ENCODE measurements at places on chromosomes 1 and 21. TPM values are rescaled to one million over a fixed set of nuclear protein-coding genes. Genes with fewer than 3 reads are reported as not detected.

Gene CD53
- total RNA-seq = 41.5 TPM

DNA sequence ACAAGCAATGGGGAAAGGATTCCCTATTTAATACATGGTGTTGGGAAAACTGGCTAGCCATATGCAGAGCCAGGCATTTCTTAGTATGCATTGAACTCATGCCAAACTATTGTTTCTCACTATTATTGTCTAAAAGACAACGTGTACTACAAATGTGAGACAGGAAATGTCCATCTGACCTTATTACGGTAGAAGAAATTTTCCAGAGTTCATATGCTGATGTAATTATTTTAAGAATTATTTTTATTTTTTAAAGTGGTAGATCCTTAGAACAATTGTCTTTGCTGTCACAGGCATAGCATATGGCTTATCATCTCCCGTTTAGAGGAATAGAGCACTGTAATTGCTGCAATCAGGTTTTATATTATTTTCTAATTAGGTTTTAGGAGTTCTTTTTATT is 75.2 kb upstream of the S1PR1 start:
- DNase-seq = no peak

Gene RRP1
- 18.2 TPM for total RNA-seq

Gene LYST
- 52.1 TPM for total RNA-seq

DNA sequence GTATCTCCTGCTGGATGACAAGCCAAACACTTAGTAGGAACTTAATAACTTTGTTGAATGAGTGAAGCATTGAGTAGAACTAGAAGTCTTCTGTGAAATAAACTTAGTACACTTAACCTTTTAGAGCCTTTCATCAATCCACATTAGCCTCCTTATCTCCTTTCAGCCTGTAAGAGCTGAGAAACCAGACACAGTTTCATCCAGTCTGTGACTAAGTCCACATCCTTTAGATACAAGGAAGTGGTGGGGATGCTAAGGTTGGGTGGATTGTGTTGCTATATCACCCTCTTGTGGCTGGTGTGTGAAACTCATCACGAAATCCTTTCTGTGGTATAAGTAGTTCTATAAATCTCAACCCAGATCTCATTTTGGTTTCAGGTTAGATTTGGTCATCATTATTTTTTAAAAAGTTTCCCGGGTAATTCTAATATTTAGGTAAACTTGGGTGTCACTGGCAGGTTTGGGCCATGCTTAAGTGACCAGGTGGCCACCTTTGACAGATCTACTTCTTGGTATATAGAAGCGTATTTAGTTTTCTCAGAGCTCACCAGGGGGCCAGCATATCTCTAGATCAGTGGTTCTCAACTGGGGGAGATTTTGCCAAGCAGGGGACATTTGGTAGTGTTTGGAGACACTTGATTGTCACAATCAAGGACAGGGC is 27.8 kb upstream of the CD84 start:
- no peak for DNase-seq

GRCh38 chr21:37153196-37153934 is 80.3 kb downstream of the TTC3 start:
- DNase-seq = no peak

Gene TFF1
- not detected for total RNA-seq

DNA sequence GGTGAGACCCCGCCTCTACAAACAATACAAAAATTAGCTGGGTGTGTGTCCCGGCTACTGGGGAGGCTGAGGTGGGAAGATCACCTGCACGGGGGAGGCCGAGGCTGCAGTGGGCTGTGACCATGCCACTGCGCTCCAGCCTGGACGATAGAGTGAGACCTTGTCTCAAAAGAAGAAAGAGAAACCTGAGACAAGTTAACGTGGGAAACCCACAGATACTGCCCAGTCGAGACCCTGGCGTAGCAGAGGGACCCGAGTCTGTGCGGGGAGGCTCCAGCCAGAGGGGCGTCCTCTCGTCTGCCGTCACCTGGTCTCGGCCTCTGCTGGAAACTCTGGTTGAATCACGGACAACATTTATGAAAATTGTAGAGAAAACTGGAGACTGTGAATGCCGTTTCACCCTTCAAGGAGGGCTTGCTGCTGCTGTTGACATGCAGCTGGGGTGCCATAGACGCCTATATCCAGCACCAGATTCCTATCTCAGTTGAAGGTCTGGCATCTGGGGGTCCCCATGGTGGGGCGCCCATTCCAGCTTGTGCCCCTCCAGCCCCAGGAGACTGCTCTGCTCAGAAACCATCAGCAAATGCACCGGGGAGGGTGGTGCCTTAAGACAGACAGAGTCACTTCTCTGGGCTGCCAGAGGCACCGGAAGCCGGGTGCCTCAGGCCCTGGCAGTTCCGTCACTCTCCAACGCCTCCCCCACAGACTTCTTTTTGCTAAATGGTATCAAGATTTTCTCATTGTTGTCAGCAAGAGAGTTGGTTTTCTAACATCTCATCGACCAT is 13.6 kb upstream of the CDK11B start:
- no peak for DNase-seq

DNA sequence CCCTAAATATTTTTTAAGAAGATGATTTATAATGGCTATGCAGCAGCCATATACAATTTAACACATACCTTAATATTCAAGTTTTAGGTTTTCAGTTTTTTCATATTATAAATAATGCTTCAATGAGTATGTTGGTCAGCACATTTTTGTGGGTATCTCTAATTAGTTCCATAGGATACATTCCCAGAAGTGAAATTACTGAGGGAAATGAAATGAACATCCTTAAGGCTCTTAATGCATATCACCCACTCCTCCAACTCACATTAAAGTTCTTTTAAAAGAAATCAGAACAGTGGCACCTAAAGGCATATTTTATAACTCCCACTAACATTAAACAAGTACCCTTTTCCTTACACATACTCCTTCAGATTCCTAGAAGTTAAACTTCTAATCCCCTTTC is 56.1 kb downstream of the EYA3 start:
- no peak for DNase-seq

GRCh38 chr1:114310695-114311271 is 157.1 kb upstream of the SYT6 start:
- no peak for DNase-seq

GRCh38 chr1:169921080-169921479 is 27.4 kb upstream of the SCYL3 start:
- DNase-seq = no peak

DNA sequence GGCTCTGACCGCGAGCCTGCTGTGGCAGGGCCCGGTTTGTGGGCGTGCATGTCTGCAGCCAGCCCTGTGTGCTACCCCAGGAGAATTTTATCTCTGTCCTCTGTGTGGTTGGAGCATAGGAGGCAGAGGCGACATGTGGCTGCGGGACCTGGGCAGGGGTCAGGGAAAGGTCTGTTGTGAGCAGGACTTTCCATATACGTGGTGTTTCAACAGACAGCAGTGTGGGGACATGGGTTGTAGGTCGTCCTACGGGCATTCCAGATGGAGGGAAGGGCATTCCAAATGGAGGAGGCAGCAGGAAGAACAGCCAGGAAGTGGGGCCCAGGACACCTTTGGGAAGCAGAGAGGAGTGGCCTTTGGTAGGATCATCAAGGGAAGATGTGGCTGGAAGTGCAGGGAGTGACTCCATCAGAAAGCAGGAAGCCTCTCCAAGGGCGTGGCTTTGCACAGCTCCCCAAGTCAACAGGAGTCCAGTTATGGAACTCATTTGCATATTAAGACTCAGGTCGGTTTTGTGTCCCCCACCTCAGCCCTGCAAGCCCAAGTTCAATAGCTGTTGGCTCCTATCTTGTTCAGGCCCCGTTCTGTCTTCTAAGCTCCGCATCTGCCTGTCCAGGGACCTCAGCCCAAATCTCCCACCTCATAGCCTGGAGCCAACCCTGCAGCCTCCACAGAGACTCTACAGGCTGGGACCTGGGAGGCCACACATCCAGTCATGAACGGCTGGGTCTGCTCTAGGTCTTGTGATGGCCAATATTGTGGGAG is 309.1 kb downstream of the MATN1 start:
- DNase-seq = peak; percentile 84

- no peak for DNase-seq
Measured at GRCh38 chr21:40846103-40846502, 855 bp downstream of the DSCAM start.

Gene SPRR1A
- 109 TPM for total RNA-seq

Gene HSF2BP
- 2.7 TPM for total RNA-seq

Gene FMO5
- total RNA-seq = 3.4 TPM

- no peak for DNase-seq
Measured at GRCh38 chr1:5811419-5811818, 180.8 kb downstream of the NPHP4 start.

Gene SPATA46
- total RNA-seq = not detected

DNA sequence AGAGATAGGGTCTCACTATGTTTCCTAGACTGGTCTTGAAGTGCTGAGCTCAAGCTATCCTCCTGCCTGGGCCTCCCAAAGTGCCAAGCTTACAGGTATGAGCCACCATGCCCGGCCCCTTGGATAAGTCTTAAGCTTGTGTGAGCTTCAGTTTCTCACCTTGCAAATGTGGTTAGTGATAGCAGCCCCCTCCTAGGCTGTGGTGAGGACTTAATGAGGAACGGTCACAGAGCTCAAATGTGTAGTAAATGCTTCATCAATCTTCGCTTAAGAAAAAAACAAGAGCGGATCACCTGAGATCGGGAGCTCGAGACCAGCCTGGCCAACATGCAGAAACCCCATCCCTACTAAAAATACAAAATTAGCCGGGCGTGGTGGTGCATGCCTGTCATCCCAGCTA is 3.0 kb downstream of the CNR2 start:
- DNase-seq = no peak

- DNase-seq = no peak
Measured at GRCh38 chr1:186152620-186153239, 222.3 kb downstream of the TPR start.

Gene NBPF4
- not detected for total RNA-seq

Gene FCER1A
- total RNA-seq = 3.2 TPM

Measured in vagina (tissue), 2 donors.